ENCODE measurements at places on chromosomes 3 and 15.

GRCh38 chr3:52123106-52123725 is 31.0 kb downstream of the POC1A start:
- DNase-seq: peak; percentile 87

DNA sequence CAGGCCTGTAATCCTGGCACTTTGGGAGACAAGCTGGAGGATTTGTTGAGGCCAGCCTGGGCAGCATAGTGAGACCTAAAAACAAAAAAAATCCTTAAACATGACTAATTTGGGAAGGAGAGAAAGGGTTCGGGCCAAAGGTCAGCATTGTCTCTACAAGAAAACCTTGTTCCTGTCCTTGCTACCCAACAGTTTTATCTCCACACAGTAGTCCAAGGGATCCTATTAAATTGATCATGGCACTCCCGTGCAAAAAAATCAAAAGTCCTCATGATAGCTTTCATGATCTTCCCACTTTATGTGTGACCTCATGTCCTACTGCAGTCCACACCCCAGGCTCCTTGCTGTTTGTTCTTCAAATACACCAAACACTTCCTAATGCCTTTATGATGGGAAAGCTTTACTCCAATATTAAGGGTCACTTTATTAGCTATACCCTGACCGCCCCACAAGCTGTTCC is 4.2 kb downstream of the RPL15 start:
- peak; percentile 20 for DNase-seq

DNA sequence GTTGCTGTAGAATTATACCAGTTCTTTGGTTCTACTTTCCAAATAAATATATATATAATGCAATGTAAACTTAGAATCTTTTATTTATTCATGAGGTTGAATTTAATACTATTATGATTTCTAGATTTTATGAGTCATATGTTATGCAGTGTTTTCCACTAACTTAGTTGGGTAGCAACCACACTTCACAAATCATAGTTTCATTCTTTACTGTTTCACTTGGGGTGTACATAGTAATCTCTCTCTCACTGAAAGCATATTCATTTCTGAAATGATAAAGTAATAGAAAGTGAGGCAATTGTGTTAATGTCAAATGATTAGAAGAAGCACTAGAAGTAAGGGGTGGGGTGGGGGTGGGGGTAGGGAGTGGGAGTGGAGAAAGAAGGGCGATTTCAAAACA is 52.6 kb downstream of the IQCH start:
- no peak for DNase-seq

GRCh38 chr3:66655044-66655443 is 154.2 kb upstream of the LRIG1 start:
- DNase-seq: no peak

- no peak for DNase-seq
Observed at GRCh38 chr3:168395551-168395950, 299.8 kb upstream of the GOLIM4 start.
